KBM-7 (cell line): ENCODE measurements at places on chromosomes 1 and 21.

DNA sequence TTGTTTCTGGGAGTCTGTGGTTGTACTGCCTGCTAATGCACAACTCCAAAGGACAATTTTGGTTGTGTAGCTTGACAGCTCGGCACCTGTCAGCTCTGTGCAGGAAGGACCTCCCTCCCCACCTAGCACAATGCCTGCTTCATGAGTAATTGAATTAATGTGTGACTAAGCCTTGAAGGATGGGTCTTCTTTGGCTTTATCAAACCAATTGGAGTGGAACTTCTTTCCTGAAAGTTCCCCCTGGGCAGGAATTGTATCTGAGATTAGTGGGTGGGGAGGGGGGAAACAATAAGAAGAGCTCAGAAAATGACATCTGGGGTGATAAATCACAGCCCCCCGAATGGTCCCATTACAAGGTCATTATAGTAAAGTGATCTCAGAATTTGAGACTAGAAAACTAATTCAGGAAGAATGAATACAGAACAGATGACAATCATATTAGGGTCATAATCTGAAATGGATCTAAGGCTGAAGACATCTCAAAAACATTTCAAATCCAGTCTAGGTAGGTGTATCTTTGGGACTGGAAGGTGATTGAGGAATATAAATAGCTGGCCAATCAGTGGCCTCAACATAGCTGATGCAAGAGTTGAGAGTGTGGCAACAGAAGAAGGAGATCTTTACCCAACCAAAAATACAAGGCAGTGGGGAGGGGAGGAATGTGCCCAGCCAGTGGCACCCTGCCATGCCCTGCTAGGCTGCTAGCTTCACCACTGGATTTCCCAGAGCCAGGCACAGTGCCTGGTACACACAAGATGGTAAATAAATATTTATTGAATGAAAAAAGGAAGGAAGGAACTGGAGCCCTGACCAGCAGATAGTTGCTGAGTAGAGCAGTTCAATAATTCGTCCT lies 10.1 kb upstream of the SESN2 start:
- DNase-seq: peak; percentile 77

DNA sequence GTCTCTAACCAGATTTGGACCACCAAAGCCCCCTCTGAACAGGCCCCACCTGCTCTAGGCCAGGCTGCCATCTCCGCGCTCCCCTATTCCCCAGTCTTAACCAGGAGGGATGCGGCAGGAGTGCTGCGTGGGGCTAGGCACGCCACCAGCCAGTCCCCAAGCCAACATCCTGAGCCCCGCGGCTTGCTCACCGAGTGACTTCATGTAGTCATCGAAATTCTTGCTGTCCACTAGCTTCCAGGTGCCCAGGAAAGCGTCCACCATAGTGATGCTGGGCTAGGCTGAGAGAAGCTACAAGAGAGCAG lies 173 bp downstream of the FABP3 start:
- no peak for DNase-seq

DNA sequence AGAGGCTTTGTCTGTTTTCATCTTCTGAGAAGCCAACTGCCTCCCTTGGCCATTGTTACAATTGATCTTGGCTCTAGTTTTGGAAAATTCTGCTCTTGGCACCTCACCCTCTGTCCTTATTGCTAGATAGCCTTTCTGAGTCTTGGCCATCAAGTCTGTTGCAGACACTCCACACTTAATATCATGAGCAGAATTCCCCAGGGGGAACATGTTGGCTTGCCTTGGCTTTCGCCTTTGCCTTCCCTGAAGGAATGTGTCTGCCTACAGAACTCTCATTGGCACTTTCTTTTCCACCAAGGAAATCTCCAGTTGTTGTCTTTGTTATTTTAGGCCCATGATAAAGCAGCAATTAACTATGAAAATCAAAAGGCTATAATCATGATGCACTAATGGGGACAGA lies 42.7 kb upstream of the LDLRAP1 start:
- DNase-seq: no peak

DNA sequence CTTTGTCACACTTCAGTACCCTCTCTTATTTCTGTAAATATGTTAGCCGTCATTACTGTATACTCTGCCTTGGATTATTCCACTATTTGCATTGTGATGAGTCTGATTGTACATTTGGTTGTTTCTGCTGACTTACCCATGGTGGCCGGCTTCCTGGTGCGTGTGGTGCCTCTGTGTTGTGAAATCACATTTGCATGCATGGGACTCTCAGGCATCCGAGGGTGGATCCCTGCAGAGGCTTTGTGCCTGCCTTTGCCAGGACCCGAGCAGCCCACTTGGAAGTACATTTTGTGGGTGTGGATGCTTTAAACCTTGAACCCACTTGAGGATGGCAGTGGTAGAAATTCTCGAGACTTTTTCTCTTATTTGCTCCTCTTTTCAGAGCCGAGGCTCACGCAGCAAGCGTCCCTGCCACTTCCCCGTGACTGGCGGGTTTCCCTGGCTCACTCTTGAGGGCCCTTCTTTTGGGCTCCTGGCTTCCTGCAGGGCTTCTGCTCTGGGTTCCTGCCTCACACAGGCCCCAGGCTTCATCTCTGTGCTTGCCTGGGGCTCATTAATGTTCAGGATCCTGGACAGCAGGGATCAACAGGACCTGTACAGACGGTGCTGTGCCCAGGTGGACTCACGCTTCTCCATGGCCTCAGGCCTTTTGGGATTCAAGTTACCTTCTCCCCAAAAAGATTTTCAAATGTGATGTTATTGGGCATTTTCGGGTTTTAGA lies 36.6 kb downstream of the POFUT2 start:
- DNase-seq: no peak

DNA sequence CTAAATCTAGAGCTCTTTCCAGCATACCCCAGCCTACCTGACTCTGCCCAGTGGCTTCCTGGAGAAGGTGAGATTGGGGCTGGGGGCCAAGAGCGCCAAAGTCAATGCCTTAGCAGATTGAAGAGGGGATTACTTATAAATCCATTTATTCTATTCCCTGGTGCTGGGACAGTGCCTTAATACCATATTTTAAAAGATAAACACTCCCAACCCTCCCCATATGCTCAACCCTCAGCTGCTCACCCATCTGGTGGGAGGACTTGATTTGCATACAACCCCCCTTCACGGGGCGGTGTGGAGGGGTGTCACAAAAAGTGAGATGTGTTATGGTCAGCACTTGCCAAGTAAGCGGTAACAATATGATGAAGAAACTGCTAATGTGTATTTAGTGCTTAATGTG lies 3.2 kb upstream of the DISP3 start:
- DNase-seq: no peak

DNA sequence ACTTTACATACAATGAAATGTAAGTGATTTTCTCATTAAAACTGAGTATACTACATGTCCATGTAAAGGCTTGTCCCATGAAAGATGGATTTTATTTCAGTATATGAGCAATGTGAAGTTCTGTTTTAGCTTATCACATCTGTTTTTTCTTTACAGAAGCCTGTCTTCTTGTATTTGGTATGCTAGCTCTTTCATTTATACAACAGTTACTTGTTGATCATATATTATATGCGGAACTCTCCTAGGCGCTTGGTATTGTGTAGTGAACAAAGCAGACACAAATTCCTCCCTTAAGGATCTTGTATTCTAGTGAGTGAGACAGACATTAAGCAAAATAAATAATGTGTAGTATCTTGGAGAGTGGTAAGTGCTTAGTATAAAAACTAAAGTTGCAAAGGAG lies 10.6 kb downstream of the MAP3K21 start:
- no peak for DNase-seq

DNA sequence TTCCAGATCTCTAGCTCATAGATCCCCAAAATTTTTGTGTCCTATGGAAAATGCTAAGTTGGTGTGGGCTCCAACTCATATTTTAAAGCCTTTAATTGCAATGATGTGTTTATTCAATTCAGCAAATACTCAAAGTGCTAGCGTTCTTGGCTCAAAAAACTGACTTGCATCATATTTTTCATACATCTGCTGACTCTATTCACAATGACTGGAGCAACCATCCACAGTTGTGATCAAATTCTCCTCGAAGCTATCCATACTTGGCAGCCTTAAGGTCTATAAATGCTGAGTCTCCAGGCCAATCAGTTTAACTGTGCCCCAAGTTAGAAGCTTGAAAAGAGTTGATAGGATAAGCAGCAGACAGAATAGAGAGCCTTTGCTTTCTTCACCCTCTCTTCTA lies 2.9 kb upstream of the ATP1A1 start:
- no peak for DNase-seq

- peak; percentile 30 for DNase-seq
Measured at GRCh38 chr1:167455786-167456446, 62.4 kb downstream of the CD247 start.
